Right cardiac atrium (tissue), 5 donors: ENCODE measurements at places on chromosomes 5 and 9. TPM values are rescaled to one million over a fixed set of nuclear protein-coding genes. Genes with fewer than 3 reads are reported as not detected.

DNA sequence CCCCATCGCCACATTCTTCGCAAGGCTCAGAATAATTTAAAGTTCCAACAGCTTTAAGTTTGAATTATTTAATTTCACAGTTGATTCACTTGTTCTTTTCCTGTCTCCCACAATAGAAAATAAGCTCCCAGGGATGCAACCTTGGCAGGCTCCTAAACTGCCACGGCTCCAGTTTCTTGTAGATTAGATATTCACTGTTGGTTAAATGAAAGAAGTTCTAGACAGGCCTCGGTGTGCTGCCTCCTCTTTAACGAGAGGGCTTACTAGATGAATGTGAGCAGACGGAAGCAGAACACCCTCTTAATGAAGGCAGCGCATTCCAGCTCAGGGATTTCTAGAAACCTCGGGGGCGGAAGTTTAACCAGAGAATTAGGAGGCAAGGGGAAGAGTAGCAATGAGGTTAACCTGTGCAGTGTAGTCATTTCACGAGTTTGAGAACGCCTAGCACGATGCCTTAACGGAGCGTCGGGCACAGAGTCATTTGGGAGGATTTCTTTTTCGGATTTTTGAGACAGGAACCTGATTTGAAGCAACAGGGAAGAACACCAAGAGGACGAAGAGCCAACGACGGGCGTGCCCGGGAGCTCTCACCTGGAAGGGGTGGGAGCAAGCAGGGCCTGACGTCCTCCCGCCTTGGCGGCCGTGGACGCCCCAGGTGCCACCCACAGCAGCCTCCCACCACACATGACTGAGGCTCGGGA is 637 bp upstream of the SMC5 start:
- DNase-seq, result peak; percentile 62

DNA sequence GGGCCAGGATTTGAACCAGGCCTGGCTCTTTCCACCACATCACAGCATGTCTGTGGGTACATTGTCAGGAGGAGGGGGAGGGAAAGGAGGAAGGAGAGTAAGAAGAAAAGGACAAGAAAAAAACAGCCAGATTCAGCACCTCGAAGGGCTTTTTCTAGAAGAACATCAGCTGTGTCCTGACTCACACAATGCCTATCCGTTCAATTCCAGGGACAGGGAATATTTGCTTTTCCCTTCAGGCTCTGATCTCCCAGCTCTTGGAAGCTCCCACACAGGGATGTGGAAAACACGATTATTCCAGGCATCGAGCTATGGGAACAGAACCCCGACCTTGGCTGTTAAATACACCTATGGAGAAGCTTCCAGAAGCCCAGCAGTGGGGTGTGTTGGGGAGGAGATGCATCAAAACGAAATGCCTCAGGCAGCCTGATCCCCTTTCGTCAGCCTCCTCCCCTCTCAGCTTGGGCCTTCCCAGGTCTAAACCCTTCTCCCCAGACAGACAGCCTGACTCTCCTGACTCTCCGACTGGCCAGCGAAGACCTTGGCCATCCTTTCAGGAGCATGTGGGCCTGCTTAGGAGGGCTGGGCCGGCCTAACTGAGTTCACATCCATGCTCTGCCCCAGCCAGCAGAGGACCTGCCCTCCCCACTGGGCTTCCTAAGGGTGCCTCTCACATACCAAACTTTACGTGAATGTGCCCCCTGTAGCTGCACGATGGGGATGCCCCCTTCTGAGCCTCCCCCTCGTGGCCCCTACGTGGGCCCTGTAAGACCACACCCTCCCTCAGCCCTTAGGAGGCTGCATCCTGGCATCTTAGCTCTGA is 54.4 kb downstream of the NEURL1B start:
- DNase-seq, result peak; percentile 69

GRCh38 chr9:69970001-69970533 is 73.6 kb upstream of the MAMDC2 start:
- DNase-seq, result no peak

GRCh38 chr5:2739360-2740050 is 12.0 kb downstream of the IRX2 start:
- DNase-seq, result no peak

- no peak for DNase-seq
These were observed 12.4 kb downstream of the GZMK start for GRCh38 chr5:55036477-55036876.

- DNase-seq, result no peak
These were observed 830.6 kb upstream of the SEMA6A start for GRCh38 chr5:117405197-117405596.

- no peak for DNase-seq
These were observed 72.5 kb upstream of the RASA1 start for GRCh38 chr5:87195104-87195591.

GRCh38 chr5:74623006-74623611 is 17.4 kb downstream of the ENC1 start:
- no peak for DNase-seq

GRCh38 chr9:93194641-93195040 is 10.7 kb downstream of the WNK2 start:
- no peak for DNase-seq

DNA sequence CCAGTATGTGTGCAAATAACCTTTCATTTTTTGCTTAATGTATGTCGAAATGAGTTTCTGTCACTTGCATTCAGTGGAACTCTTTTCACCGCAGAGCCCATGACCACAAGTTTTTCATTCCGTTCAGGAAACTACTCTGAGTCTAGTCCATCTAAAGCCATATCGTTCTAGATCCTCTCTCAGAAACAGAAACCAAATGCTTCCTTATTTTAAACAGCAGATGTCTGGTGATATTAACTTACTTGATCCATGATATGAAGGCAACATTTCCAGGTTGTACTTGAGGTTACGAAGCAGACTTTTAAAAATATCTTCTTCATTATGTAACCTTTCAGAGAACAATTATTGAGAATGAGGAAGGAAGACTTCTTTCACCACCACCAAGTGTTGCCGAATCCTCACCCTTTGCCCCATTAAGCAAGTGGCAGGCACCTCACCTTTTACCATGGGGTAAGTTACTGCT is 72.4 kb upstream of the GNAQ start:
- no peak for DNase-seq

- no peak for DNase-seq
These were observed 61.7 kb downstream of the GALNT12 start for GRCh38 chr9:98869078-98869745.

TSLP gene
- 4.7 TPM for total RNA-seq
